Left renal pelvis (tissue), 4 donors: ENCODE measurements at places on chromosomes 11 and 22.

- no peak for DNase-seq
These were observed 103.1 kb downstream of the APIP start for GRCh38 chr11:34812905-34813576.

DNA sequence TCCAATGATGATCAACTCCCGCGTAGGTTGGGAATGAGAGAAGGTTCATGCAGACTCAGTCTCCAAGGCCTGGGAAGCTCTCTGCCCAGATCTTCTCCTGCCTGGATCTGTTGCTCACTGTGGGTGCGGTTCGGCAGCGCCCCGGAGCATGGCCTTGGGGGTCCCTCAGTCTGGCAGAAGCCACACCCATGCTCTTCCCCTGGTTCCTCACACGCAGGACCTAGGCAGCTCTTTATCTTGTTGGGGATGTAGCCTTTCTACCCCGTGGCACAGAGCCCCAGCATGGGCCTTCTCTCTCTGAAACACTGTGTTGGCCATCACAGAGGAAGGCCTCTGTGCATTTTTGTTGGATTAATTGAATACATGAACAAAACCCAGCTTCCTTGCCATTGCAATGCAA, 1461.6 kb downstream of the BRD1 start:
- no peak for DNase-seq

GRCh38 chr11:44729713-44730112, 3.0 kb downstream of the TSPAN18 start:
- DNase-seq, result no peak

- no peak for DNase-seq
These were observed 13.8 kb downstream of the MRGPRF start for GRCh38 chr11:68999093-68999747.

DNA sequence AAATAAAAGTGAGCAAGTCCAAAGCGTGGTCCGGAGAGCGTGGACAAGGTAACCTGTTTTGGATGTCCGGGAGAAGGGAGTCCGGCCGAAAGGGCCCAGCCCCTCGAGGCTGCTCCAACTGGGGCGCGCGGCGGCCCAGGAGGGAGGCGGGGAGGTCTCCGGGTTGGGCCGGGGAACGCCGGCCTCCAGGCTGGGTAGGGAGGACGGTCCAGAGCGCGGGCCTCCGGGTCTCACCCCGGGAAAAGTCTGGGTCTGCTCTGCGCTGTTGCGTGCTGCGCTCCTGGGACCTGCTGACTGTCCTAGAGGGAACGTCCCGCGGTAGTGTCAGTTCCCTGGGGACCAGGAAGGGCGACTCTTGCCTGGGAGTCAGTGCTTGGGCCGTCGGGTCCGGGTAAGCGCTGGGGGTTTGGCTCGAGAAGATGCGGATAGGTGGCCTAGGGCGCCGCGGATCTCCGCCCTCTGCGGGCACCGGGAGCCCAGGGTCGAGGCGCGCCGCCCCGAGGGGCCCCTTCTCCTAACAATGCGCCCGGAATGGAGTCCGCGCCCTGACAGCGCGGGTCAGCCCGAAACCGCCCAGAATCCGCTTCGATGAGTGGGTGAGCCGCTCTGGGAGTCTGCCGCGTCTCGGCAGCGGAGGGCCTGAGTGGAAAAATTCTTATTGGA, 988 bp upstream of the FLI1 start:
- no peak for DNase-seq

DNA sequence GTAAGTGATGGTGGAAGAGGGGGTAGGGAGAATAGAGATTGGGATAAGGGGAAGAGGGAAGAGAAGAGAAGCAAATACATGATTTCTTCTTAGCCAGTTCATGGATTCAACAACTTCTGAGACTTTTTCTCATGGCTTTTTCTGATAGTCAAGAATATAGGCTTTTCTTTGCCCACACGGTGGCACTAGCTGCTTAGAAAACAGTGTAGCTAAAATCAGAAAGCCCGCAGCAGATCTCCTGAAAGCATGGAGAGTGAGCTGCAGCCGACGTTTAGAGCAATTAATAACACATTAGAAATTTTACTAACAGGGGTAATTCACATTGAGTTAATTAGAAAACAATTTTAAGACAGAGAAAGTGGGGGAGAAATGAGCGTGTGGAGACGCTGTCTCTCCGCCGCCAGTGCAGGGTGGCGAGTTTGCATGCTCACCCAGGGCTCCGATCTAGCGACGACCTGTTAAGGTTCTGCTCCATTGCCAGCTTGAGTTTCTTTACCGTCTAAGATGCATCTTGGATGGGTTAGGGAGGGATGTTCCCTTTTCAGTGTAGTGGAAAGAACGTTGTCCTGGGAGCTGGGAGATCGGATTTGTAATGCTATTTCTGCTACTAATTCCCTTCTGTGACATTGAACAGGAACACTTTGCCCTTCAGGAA, 3.3 kb upstream of the RAG1 start:
- DNase-seq, result peak; percentile 51

DNA sequence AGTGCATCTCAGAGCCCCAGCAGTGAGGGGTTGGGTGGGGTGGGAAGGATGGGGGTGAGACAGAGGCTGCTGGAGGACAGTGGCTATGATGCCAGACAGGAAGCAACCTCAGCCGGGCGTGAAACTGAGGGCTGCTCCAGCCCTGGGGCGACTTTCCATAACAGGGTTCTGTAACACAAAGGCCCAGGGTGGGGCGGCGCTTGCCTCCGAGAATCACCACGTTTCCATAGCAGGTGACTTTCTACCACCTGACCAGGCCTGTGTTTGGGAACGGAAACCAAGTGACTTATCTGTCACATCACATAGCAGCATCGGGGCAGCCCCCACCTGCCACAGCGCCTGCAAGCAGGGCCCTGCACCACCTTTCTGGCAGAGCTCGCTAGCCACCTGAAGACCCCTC, 85.8 kb downstream of the TRMU start:
- DNase-seq, result no peak

DNA sequence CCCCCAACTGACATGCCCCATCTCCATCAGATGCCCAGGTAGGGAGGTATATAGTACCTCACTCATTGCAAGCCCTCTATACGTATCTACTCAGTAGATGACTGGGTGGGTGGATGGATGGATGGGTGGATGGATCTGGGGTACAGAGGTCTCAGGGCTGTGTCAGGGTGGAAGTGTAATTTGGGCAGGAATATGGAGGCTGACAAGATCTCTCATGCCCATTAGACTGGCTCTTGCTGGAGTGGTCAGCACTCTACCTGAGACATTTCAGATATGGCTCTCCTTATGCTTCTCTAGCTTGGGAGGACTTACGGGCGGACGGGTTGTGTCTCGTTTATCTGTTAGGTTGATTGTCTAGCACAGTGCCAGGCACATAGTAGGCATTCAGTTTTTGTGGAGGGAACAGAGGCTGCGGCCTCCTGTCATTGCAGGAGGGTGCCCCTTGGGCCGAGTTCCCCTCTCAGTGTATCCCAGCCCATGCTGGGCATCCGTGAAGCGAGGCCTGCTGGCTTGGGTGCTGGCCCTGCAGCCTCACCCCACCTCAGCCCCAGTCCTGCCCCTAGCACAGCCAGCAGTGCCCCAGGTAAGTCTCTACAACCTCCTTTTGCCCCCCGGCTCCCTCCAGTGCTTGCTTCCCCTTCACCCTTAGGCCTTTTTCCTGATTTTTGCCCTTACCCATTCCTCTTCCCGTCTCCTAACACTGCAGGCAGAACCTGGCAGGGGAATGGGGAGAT, 13.7 kb downstream of the ROBO3 start:
- no peak for DNase-seq

- DNase-seq, result no peak
These were observed 51.1 kb upstream of the KCNQ1OT1 start for GRCh38 chr11:2750682-2751522.

GRCh38 chr11:99349151-99349673, 328.5 kb downstream of the CNTN5 start:
- DNase-seq, result no peak

DNA sequence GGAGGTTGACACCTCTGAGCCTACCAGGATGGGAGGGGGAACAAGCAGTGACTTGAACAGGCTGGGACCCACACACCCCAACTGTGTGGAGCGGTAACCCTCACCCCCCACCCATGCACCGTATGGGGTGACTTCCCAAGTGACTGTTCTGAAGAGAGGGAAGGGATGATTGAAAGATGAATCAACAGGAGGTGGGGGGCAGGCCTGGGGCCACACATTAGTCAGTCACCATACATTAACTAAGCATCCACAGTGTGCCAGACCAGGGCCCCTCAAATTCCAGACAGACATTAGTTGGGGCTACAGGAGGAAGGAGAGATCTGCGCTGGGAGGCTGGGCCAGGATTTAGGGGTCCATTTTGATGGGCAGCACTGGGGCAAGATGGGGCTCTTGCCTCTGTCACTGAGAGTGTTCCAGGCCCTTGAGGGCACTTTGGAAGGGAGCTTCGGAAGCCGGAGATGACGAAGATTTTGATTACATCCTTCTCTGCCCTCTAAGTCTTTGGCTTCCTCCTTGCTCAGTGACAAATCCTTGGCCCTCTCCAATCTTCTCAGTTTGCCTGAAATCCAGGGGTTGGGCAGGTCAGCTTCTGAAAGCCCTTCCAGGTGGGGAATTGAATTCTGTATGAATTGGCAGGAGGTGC, 966 bp downstream of the SMTN start:
- DNase-seq, result no peak
